ENCODE measurements at places on chromosomes 2 and 18.

- DNase-seq: no peak
Observed at GRCh38 chr2:184793176-184793575, 194.8 kb downstream of the ZNF804A start.

DNA sequence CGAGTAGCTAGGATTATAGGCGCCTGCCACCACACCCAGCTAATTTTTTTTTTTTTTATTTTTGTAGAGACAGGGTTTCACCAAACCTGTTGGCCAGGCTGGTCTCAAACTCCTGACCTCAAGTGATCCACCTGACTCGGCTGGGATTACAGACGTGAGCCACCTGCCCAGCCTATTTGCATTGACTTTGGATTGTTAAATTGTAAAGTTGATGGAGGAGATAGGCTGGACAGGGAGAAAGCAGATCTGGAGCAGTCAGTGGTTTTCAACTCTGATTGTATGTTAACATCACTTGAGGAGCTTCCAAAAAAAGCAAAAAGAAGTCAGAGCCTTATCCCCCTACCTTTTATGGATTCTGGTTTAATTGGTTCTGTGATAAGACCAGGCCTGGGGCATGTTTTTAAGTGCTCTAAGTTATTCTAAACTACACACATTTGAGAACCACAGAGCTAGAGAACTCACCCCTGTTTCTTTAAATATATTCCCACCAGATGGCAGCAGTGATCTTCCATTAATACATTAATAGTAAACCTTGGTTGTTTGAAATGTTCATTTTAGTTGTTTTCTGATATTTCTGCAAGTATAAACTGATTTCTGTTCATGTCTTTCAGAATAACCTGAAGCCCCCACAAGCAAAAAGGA lies 7.5 kb downstream of the C2orf49 start:
- no peak for DNase-seq

DNA sequence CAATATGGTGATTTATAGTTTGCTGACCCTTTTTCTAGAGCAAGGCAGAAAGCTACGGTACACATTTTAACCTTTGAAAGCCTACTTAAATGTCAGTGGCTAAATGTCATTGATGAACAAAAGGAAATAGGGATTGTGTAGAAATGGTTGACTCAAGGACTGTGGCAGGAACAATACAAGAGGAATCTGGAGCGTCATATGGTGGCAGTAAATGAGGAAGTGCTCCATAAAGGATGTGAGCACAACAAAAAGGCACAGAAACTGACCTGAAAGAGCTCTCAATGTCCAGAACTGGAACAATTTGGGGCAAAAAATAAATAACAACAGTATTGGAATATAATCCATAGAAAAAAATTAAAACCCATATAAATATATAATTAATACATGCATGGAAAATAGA lies 443.9 kb upstream of the VRK2 start:
- DNase-seq: no peak

GRCh38 chr2:1803217-1804110 lies 59.1 kb upstream of the PXDN start:
- DNase-seq: no peak

DNA sequence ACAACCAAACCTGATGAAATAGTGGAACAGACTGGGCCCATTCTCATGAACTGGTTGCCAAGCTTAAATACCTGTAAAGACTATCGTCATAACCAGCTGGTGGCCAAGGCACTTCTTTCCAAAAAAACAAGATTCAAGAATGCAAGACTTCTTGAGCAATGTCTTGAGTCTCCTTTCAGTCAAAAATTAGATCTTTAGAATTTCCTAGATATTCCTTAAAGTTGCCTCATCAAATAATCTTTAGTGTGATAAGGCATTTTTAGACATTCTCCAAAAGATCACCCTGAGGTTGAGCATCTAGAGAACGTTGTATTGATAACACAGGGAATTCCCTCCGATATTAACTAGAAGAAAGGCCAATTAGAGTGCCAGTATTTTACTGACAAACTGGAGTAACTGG lies 236.4 kb upstream of the MEX3C start:
- no peak for DNase-seq

DNA sequence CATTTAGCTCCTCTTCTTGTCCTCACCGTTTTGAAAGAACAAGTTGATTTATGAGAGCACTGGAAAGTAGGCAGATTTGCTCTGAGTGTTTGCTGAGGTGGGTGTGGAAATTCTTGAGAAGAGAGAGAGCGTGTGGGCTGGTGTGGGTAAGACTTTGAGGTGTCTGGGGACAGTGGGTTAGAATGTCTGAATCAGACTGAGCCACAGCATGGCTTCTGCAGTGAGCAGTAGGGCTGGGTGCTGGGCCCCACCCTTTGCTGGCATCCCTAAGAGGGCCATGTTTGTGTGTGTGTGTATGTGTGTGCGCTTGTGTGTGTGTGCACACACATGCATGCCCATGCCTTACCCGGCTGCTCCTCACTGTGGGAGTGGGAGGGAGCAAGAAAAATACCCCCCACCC lies 63.7 kb downstream of the COPS8 start:
- DNase-seq: no peak

DNA sequence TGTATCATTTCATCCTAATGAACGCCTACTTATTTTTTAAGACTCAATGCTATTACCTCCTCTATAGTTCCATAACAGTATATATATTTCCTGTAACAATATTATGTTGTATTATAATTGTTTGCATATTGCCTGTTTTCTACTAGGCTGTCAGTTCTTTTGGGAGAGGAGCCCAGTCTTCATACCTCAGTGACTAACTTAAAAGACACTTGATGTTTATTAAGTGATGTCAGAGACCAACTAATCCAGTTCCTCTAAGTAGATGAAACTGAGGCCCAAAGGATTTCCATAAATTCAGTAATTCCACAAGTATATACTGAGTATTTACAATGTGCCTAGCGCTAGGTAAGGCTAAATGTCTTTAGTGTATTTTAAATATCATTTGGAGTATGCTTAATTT lies 48.9 kb upstream of the AAK1 start:
- DNase-seq: no peak

DNA sequence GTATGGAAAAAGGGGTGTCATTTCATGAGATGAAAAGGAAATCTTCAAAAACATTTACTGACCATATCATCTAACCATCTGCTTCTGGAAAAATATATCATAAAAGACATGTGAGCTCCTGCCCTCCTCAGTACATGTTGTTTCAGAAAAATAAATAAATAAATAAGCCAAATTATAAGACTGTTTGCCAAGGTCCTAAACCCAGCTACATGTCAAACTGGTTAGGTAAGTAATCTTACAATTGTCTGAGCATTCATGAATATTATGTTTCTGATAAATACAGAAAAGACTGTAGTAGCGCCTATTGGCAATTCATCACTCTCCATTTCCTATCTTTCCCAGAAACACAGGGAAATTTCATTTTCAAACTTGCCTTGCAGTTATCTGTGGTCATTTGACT lies 138.9 kb upstream of the SETBP1 start:
- DNase-seq: no peak

DNA sequence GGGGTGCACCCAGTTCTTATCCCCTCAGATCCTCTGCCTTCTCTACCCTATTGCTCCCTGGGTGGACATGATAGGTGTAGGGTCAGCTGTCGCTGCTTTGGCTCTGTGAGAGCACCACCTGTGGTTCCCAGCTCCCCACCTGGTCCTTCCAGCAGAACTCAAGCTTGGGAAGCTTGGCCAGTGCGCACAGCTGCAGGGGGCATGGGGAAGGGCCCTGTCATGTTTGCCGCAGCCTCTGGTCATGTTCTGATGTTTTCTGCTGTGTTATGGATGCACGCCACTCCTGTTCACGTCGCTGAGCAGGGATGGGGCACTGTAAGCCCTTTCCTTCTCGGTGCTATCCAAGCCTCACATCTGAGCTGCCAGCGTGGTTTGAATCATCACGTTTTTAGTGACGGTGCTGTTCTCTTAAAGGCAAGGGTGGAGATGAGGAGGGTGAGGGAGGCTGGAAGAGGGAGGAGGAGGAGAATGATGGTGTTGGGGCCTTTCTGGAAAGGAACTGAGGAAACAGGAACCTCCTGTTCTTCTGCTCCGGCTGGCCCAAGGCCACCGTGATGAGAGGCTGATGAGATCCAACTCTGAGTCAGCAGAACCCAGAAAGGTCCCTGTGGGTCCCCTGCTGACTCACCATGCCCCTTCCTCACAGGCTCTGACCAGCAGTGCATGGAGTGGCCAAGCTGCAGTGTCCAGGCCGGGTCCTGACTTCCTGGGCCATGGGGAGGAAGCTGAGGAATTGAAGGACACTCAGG lies 78.0 kb downstream of the LIPG start:
- no peak for DNase-seq

- DNase-seq: no peak
Observed at GRCh38 chr2:173672573-173673340, 292.4 kb downstream of the SP3 start.

GRCh38 chr2:88852753-88853402 lies 161.4 kb downstream of the RPIA start:
- no peak for DNase-seq

- no peak for DNase-seq
Observed at GRCh38 chr2:27306573-27307286, 1.5 kb downstream of the UCN start.

DNA sequence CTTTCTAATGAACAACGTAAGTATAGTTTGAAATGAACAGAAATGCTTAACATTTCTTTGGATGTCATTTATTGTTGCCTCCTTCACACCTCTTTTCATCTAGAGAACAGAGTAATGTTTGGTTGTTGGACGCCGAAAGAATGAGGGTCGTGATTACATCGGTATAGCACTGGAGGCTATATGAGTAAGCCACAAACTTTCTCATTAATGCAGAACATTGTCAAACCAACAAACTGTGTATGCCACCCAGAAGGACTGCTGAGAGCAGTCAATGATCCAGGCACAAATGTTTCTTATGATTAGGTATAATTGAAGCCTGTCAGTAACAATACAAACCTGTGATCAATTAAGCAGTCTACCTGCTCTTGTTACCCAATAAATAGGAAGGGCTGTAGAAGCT lies 1494.7 kb upstream of the NXPH2 start:
- DNase-seq: no peak

DNA sequence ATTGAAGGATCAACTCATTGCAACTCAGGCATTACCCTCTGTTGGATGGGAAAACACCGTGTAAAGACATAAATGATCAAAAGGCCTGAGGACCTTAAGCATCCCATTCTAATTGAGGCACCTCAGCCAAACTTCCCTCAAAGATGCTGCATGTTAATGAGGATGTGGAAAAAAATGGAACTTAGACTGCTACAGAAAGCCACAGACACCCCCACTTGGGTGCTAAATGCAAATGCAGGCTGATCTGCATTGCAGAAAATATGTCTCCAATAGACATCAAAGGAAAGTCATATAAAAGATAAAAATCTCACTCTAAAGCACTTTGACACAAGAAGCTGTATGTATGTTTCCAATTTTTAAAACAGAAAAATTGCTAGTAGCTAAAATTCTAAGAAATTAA lies 504.7 kb downstream of the KCNJ3 start:
- DNase-seq: no peak

- DNase-seq: no peak
Observed at GRCh38 chr18:77099485-77100370, 32.9 kb downstream of the MBP start.

DNA sequence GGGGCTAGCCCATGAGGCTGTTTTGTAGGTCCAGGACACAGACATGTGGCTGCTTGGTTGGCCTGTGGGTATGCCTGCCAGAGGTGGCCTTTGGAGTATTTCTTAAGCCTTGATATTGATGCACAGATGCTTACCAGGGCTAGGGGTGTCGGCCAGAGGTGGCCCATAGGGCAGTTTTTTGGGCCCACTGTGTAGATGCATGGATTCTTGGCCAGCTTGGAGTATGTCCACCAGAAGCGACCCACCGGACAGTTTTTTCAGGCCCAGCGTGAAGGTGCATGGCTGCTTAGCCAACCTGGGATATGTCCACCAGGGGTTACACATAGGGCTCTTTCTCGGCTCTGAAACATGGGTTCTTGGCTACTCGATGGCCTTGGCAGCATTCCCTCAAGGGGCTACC lies 1199.1 kb downstream of the CNTNAP5 start:
- no peak for DNase-seq

DNA sequence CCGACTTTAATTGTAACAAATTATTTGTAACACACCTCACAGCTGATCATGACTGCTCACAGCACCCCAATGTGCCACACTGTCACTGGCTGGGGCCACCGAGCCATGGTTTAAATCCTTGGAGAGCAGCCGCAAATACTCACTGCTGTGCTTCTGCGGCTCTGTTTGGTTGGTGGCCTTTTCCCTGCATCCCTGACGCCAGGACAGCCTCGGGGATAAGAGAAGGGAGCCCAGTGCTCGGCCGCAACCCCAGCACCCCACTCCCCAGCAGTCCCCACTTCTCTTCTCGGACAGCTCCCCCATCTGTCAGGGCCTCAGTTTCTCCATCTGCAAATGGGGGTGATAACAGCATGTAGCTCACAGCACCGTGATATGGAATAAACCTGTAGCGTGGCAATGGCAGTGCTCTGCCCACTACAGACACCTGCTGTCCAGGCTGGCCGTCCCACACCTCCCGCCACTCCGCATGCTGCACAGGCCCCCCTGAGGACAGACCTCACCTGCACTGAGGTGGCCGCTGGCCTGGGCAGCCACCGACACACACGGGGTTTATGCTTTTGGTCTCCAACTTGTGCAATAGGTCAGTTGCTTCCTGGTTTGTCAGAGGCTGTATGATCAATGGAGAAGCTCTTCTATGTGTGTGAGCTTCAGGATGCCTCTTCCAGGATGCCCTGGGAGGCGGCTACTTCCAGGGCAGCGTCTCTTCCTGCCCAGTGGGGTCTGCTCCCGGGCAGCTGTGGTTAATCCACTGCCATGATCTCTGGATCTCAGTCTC lies 87.1 kb downstream of the NDUFA10 start:
- DNase-seq: no peak

DNA sequence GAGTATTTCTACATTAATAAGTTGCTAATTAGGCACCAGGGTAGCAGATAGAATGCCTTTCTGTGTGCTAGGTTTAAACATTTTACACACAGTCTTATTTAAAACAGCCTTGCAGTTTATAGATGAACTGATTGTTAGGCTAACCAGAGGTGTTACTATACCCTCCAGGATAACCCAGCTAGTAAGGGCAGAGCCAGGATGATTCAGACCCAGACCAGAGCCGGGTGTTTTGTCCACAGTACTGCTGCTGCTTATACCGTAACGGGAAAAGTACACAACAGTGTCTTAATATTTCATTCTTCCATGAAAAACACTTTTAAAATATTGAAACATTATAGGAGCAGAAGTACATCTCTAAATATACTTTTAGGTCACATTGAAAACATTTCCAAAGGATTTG lies 82.7 kb downstream of the MALT1 start:
- no peak for DNase-seq

DNA sequence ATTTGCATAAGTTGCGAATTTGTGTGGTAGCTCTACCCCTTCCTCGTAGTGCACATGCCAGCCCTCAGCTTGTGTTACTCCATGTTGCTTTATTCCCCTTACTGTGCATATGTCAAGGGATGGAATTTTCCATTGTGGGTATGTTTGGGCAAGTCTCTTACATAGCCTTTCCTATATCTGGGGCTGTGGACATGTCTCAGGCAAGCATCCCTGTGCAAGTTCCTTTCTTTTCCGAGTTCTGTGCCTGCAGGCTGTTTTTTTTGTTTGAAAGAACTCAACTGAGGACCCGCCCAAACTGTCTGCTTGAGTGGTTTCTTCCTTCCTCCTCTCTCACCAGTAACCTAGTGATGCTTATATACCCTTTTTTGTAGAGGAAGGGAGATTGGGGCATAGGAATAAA lies 1739.1 kb upstream of the PIK3C3 start:
- DNase-seq: no peak
